ENCODE measurements at places on chromosomes 5 and 9.

GRCh38 chr5:68846828-68847227, 247.0 kb upstream of the SLC30A5 start:
- DNase-seq: no peak

DNA sequence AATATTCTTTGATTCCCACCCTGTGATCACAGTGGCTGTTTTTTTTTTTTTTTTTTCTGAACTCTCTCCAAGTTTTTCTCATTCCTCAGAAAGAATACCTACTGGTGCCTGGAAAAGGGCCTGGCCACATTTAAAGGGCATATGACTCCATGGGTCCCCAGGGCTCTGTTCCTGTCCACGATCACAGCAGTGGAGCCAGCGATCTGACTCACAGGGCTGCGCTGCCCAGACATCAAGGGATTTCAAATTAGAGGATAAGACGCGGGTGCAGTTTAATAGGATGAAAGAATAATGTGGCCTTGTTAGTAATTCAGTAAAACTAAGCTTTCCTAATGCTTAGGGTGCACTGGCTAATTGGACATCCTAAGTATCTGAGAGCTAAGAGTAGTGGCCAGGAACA, 175.1 kb upstream of the MSX2 start:
- DNase-seq: no peak

- DNase-seq: peak; percentile 37
Observed at GRCh38 chr5:150272531-150272930, 17.0 kb downstream of the CAMK2A start.

DNA sequence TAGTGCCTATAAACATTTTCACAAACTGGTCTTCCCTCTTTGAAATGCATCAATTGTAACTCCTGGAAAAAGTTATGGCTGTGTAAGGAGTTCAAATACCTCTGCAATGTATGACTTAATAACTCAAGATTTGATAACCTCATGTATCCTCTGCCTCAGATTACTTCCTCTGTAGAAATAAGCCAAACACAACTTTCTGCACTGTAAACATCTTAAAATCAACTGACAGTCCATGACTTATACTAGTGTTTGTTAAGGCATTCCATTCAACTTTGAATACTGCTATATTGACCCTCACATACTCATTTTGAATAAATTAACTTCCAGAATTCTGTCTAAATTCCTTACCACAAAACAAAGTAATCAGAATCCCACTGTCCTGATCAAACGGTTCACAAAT, 256.2 kb upstream of the POU5F2 start:
- no peak for DNase-seq

GRCh38 chr9:98430535-98431292, 175.3 kb upstream of the TBC1D2 start:
- DNase-seq: no peak

DNA sequence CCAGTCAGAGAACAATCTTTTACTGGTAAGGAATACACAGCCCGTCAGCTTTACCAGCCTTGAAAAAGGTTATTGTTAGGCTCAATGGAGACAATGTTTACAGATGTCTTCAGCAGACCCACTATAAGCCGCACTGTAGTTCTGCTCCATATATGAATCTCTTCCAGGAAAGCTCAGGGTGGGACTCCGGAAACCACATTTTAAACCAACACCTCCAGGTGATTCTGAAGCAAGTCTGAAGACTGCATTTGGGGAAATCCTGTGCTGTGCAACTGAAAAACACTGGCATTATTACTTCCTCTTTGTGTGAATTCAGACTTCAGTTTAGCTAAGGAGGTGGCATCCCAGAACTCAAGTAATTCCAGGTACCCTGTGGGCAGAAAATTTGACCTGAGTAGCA, 3.5 kb downstream of the GZMK start:
- no peak for DNase-seq

DNA sequence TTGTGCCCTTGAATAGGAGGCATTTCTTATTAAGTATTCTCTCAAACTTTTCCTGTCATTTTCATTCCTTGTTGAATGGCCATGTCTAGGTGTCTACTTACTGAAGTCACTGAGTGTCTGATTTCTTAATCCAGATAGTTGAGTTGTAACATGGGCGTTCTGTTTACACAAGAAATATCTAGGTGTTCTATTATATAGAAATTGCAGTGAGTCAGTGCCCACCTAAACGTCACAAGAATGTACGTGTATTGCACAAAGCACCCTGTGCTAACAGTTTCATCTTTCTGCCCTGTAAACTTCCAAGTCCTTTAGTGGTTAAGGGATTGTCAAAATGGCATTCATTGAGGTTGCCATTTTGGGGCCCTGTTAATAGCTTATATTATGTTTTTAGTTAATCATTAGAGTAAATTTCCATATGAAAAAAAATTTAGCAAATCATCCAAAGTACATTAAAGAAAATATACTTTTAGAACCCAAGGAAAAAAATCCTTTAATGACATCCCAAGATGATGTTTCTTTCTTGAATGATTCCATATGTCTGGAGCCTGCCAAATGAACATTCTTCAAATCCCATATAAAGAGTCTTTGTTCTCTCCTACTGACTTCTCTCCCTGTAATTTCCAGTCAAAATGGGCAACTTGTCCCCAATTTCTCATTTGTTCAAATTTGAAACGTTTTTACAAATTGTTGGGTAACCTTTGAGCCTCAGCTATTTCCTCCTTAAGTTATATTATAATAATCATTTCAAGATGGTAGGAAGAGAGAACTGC, 114.2 kb downstream of the GOLPH3 start:
- no peak for DNase-seq

DNA sequence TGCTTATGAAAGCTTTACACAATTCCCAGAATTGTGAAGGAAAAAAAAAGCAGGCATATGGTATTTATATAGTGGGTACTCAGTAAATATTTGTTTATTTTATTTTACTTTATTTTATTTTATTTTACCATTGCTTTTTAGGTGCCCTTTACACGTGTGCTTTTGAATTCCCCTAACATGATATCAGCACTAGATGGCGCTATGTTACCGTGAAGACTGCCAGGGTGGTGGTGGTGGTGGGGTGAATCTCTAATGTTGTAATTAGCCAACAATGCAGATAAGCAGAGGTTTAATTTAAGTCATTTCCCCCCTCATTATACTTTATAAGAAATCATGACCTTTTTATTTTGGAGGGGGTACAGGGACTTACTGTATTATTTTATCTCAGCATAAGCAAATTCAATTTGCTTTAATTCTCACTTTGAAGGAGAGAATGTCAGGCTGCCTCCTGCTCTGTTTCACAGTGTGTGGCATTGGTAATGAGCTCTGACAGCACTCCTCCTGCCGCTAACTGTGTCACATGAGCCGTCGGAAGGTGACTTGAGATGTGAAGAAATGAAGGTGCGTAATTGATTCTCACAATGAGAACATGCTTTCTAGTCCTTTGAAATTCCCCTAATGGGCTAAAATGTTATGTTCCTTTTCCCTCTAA, 165.6 kb downstream of the YTHDC2 start:
- DNase-seq: peak; percentile 57

DNA sequence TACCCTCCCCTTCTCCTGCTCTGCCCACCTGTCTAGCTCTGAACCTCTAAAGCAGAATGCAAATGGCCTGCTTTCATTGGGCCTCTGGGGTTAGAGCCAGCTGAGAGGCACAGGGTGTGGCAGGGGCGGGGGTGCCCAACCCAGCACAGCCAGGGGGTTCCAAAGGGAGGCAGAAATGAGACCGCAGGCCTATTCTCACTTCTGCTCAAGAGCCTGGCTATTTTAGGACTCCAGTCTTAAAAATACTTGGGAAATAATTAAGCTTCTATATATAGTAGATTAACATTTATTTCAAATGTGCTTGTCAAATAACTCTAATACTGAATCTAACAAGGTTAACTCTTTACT, 5.7 kb downstream of the QSOX2 start:
- DNase-seq: no peak

DNA sequence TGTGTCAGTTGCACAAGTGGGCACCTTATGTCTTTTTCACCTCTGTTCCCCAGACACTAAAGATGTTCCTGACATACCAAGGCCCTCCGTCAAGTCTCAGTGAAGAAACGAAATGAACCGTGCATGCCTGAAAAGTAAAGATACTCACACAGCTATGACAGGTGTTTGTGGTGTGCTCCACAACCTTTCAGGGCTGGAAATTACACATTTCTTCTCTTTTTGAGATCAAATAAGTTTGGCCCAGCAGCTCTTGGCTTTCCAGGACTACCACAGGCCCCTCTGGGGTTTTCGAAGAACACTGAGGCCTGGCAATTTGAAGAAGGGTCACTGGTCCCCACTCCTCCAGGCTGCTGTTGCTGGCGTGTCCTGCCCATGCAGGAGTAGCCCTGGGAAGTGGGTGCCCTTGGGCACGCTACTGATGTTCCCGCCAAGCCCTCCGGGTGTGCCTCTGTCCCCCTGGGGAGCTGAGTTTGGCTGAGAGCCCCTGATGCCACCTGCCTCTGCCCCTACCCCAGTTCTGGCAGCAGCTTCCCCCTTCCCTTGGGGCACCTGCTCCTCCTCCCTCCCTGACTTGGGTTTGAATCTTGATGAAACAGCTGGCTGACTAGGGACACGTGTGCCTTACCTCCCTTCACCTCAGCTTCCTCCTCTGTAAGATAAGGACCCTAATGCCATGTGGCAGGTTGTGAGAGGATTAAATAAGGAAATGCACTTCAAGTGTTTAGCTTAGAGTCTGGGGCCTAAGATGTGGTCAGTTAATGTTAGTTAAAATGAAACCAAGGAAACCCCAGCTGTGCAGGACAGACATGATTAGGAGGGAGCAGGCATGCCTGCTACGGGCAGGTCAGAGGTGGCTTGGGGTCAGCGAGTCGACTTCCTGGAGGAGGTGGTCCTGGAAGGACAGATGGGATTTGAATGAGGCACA, 49.1 kb upstream of the GADD45G start:
- DNase-seq: no peak

GRCh38 chr5:43352915-43353314, 39.7 kb upstream of the HMGCS1 start:
- DNase-seq: no peak

DNA sequence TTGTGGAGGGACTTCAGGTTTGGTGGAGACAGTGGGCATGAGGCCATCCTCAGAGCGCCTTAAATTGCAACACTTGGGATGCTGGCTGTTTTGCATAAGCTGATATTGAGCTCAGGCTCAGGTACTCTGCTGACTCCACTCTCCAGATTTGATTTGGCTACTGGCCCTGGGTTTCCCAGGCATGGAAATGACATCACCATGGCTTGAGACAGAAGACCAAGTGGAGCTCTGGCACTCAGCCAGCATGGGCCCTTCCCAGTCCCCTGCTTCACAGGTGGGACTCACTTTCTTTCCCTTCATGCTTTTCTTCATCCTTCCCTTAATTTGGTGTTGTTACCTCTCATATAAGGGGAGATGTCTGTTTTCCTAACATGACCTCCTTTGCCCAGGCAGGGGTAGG, 72.0 kb upstream of the IL12B start:
- DNase-seq: no peak

DNA sequence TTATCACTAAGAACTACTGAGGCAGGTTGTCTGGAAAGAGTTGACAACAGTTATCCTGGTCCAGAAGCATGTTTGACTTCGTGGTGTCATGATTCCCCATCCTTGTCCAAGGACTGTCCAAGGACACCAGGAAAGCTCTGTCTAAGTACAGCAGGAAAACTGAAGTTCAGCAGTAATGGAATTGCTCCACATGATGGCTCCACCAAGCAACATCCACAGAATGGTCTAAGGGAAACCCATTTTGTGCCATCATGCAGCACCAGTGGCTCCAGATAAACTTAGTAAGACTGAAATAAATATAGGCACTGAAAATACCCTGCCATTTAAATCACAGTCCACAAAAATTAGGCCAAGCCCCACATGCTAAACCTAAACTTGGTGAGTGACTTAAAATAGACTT, 192.8 kb downstream of the CDH18 start:
- no peak for DNase-seq

GRCh38 chr9:129136446-129137035, 25.3 kb downstream of the PTPA start:
- DNase-seq: no peak

- no peak for DNase-seq
Observed at GRCh38 chr5:68251804-68252522, 36.4 kb downstream of the PIK3R1 start.

DNA sequence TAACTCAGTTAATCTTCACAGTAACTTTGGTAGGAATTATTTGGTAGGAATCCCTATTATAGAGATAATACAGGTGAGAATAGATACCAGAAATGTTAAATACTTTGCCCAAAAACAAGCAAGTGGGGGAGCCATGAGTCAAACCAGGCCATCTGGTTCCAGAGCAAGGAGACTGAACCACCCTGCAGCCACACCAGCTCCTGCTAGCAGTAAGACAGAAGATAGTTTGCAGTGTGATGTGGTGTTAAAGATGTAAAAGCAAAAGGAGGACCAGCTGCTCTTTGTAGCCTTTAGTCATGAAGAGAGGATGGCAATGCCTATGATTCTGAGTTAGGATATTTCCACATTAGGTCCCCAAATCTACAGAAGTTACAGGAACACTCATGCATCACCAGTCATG, 101.4 kb downstream of the PRKACG start:
- no peak for DNase-seq

- DNase-seq: no peak
Observed at GRCh38 chr5:171724468-171725204, 61.0 kb upstream of the SMIM23 start.

- no peak for DNase-seq
Observed at GRCh38 chr5:109674596-109674995, 15.1 kb upstream of the MAN2A1 start.

DNA sequence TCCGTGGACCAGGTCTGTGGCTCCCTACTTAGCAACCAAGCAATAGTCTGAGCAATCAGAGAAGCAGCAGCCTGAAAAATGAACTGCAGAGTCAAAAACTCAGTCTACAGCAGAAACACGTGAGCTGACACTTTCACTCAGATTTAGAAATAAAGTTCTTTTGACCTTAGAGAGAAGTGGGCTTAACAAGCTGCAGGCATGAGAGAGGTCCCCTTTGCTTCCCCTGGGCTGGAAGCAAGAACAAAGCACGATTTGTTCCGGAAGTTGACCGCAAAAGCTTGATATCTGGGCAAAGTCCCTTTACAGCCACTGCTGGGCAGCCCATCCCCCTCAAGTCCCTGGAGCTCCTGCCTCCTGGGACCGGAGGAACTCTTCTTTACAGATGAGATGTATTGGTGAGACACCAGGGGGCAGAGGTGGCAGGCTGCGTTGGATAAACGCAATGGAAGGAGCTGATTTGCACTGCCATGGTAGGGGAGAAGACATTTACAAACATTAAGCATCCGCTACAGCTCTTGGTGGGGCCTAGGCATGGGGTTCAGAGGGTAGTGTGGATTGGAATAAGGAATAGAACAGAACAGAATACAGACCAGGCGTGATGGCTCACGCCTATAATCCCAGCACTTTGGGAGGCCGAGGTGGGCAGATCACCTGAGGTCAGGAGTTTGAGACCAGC, 5.8 kb upstream of the SOWAHA start:
- DNase-seq: peak; percentile 47

DNA sequence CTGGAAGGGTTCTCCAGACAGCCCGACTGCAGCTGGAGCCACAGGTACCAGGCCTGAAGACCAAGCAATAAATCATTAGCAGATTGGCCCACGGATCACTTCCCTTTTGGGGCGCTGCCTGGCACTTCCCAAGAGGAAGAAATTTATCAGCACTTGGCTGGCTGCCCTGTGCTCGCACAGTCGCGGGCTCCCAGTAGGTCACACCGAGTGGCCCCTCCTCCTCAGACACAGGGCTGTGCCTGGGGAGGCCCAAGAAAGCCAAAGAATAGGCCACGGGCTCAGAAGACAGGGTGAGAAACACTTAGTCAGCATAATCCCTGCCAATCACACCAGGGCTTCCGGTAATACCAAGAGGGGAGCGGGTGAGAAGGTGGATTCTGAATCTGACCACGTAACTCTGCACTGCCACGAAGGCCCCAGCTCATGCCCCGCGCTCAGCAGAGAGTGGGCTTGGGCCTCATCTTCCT, 115.7 kb upstream of the MSX2 start:
- DNase-seq: peak; percentile 34

Data from nephron progenitor cell (in vitro differentiated cells).